ENCODE measurements at places on chromosomes 2 and 18.

DNA sequence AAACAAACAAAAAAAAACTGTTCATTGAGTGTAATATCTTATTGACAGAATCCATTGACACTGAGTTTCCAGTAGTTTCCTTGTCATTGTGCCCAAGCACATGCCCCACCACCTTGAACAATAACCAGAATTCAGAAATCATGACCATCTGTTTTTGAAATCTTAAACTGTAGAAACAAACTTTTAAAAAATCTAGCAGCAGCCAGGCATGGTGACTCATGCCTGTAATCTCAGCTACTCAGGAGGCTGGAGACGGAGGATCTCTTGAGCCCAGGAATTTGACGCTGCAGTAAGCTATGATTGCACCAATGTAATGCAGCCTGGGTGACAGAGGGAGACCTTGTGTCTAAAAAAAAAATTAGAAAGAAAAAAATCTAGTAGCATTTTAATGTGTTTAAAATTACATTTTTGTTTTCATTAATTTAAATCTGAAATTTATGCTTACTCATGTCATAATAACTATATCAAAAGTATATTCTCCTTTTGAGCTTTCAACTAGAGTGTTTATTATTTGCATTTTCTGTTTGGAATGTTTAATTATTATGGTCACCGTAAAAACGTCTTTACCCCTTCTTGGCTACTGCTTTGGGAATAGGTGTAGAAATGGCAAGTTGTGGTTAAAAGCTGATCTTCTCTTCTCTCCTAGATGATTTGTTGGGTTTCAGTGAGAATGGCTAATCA, 25.2 kb upstream of the STON1 start:
- DNase-seq = no peak

GRCh38 chr2:33277002-33277426, 199.4 kb upstream of the RASGRP3 start:
- no peak for DNase-seq

DNA sequence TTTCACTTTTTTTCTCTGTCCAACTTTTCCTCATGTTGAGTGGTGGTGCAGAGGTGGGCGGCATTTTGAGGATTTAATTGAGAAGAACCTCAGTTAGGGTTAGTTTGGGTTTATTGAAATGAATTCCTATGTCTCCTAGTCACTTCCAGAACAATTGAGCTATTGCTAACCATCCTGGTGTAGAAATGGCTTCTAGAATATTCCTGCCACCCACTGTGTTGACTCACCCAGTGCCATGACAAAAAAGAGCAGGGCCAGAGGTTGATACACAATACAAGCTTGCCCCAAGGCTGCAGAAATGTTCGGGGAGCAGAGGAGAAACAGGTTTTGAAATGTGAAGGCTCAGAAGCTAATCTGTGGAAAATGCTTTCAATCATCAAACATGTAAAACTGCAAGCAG, 167.1 kb upstream of the TRIB2 start:
- no peak for DNase-seq

GRCh38 chr18:3354506-3354905, 92.6 kb downstream of the MYL12B start:
- DNase-seq = no peak

DNA sequence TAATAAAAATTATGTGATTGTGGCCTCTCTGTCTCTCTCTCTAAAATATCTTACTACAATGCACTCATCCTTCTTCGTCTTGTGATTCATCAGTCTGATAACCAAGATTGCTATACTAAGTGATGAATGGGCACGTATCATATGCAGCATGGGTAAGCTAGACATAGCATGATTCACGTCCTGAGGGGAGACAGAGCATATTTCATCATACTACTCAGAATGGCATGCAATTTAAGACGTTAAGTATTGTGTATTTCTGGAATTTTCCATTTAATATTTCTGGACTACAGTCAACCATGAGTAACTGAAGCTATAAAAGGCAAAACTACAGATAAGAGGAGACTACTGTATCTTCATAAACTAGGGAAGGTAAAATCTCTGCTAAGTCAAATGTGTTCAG, 97.0 kb upstream of the CD226 start:
- no peak for DNase-seq

DNA sequence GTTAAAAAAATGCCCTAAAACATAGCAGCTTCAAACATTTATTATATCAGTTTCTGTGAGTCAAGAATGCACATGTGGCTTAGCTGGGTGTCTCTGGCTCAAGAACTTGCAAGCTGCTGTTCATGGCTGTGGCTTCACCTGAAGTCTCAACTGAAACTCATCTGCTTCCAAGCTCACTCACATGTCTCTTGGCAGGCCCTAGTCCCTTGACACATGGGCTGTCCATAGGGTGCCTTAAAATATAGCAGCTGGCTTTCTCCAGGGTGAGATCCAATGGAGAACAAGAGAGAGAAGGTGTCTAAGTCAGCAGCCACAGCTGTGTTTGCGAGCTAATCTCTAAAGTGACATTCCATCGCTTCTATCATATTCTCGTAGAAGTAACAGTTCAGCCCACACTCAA, 152.8 kb downstream of the DSEL start:
- no peak for DNase-seq

DNA sequence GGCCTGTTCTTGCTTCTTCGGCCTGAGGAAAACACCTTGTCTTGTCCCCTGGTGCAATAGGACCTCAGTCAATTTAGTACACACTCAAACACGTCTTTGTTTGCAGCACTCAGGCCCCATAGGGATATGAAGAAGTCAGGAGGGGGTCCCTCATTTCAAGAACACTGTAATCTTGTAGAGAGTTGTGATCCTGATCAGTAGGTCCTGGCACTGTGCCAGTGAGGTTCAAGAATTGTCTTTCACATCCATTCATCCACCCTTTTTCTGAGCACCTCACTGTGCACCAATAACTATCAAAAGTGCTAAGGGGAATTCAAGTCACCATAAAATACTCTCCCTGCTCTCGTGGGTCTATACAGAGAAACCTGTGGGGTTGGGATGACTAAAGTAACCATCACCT, 131.4 kb upstream of the LHCGR start:
- no peak for DNase-seq

DNA sequence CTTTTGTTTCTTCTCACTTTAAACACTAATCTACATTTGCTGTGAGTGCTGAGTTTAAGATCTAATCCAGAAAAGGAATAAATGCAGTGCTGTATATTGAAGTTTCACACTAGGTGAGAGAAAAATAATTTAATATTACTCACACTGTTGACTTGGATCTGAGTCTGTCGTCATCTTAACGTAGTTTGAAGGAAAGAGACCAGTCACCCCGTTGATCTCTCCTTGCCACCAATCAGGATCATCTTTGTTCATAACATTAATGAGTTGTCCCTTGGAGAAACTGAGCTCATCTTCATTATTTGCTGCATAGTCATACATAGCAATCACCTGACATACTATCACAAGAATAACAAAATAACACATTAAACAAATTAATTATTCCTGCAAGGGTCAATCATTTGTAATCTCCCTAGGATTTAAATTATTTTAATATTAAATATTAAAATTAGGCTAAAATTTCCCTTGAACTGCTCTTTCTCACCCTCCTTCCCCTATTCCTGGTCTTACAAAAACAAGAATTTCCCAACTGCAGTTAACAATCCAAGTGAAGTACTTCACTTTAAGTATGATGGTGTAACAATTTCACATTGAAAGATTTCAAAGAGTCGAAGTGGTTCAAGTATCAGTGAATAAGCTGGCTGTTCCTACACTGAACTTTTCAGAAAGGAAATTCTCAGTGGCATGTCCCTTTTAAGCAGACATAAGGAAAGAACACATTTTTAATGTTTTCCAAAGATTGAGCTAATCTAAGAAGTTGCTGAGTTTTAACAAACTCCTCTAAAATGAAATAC, 71.3 kb downstream of the FAM228A start:
- no peak for DNase-seq

DNA sequence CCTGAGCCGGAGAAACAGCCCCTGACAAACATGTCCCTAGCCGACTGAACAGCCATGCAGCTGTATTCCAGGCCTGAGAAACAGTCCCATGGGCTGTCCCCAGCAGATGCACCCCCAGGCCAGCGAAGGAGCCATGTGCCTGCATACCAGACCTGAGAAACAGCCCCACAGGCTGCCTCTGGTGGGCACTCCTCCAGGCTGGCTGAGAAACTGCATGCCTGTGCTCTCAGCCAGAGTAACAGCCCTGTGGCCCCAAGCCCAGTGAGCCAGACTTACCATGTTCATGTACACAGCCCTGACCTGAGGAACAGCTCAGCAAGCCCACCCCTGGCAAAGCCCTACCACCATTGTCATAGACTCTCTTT, 24.8 kb downstream of the BOLL start:
- DNase-seq = no peak

- no peak for DNase-seq
Measured at GRCh38 chr2:123532994-123533393, 492.1 kb upstream of the CNTNAP5 start.

DNA sequence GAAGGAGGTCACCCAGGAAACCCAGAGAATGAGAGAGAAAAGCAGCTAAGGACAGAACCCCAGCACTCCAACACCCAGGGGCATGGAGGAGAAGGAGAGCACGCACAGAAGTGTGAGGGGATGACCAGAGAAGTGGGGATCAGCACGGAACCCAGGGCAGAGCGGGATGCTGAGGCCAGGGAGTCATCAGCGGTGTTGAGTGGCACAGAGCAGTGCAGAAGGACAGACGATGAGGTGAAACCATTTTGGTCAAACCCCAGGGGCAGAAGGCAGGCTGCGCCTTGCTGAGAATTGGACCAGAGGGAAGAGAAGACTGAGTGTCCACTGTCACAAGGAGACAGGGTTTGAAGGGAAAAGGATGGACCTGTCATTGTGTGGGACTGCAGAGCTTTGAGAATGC, 23.4 kb upstream of the ASB18 start:
- no peak for DNase-seq

DNA sequence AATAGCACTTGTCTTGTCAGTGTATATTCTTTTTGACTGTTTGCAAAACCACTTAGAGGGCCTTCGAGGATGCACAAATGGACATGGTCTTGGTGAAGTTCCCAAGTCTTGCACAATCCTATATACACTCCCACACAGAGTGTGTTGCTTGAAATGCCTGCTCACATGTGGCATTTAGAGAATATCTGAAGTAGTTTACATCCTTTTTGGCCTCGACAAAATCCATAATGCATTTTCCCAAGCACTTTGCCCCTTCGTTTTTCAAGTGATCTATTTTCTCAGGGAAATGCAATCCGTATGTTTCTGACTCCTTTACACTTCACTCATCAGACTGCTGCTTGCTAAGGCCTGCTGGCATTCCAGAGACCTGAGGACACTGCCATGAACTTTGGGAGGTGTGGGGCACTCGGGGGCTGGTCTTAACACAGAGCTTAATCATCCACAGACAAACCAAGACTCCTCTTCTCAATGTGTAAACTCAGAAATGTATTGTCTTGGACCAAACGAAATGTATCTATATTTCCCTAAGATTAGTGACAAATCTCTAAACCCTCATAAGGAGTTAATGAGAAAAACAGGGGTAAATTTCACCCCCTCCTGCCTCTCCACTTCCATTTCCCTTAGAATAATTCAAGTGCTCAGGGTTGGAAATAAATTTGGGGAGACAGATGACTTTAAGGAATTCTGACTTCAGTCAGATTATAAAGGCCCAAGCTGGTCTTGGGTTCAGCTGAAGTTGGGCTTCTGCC, 219.3 kb upstream of the APCDD1 start:
- DNase-seq = no peak

- no peak for DNase-seq
Measured at GRCh38 chr18:26956863-26957262, 91.4 kb upstream of the AQP4 start.

GRCh38 chr2:157691131-157691530, 62.5 kb upstream of the ACVR1C start:
- DNase-seq = no peak

- DNase-seq = no peak
Measured at GRCh38 chr2:71130905-71131244, 441 bp downstream of the MPHOSPH10 start.

DNA sequence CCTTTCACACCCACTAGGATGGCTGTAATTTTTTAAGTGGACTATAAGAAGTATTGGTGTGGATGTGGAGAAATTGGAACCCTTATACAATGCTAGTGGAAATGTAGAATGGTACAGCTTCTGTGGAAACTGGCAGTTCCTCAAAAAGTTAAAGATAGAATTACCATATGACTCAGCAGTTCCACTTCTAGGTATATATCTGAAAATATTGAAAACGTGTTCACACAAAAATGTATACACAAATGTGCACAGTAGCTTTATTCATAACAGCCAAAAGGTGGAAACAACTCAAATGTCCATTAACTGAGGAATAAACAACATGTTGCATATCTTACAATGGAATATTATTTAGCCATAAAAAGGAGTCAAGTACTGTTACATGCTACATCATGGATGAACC, 17.7 kb downstream of the TANK start:
- no peak for DNase-seq

DNA sequence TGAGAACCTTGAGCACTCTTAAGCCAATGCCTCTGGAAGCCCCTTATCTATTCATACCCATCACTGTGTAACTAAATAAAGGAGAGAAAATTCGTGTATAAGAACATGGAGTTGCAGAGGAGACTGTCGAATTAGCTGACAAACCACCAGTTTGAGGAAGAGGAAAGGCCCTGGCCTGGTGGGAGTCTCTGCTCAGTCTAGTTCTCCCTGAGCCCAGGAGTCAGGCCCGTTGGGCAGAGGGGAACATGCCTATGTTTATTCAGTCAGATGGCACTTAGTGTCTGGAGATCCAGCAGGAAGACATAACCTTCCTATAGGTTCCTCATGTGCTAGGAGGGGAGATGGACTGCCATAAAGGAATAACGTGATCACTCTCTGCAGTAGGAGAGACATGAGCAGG, 60.3 kb downstream of the MGAT5 start:
- no peak for DNase-seq

DNA sequence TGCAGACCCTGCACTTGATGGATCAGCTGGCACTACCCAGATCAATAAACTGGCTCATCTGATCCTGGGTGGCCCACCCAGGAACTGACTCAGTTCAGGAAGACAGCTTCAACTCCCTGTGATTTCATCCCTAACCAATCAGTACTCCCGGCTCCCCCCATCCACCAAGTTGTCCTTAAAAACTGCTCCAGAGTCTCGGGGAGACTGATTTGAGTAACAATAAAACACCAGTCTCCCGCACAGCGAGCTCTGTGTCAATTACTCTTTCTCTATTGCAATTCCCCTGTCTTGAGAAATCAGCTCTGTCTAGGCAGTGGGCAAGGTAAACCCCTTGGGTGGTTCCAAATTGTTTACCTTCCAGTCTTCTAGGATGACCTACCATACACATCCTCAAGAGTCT, 263.3 kb upstream of the STON1 start:
- DNase-seq = no peak

DNA sequence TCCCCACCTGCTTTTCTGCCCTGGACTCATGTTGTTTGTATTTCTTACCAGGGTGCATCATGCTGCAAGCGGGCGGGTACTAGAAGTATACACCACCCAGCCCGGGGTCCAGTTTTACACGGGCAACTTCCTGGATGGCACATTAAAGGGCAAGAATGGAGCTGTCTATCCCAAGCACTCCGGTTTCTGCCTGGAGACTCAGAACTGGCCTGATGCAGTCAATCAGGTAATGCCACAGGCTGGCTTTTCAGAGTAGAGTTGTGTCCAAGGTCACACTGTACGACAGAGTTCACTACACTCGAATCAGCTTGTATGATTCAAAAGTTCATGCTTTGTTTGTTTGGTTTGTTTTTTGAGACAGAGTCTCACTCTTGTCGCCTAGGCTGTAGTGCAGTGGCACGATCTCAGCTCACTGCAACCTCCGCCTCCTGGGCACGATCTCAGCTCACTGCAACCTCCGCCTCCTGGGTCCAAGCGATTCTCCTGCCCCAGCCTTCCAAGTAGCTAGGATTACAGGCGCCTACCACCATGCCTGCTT, 19.4 kb downstream of the SRSF7 start:
- DNase-seq = no peak

Data from ascending aorta (tissue), 2 donors.